Activated CD4-positive, CD25-positive, alpha-beta regulatory T cell (primary cell): ENCODE measurements at places on chromosomes 3 and 15.

DNA sequence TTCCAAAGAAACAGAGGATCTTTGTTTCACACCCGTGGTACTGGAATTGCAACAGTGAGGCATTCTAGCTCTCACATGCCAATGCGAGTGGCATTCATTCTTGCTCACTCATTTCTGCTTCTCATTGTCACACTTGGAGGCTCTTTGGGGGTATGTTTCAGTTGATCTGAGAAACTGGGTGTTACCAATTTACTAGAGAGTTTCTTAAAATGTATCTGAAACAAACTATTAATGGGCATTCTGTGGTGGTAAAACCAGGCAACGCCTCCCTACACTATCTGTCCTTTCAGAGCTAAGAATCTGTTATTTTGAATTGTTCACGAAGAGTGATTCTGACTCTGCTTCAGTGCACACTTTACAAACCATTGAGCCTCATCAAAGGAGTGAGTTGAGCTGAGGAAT, 140.6 kb upstream of the BHLHE40 start:
- no peak for DNase-seq

DNA sequence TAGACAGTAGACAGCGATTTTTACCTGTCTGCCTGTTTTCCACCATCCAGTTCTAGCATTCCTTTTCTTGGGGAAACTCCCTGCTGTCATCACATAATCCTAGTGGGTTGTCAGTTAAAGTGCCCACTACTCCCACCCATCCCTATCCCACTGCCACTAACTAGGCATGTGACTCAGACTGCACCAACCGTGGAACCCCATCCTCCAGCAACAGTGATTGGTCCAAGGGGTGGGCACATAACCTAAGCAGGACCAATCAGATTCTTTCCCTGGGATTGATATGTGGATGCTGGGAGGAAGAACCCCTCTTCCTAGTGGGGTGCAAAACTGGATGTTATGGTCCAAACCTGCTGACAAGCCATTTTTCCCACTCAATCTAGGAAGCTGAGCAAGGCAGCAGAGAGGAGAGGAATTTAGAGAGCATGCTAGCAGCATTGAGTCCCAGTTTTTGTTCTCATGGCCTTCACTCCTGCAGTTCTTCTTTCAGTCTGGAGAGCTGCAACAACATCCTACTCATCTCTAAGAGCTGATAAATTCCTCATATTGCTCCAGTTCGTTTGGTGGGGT, 3.9 kb upstream of the INSYN1 start:
- no peak for DNase-seq

GRCh38 chr15:39645138-39645975, 64.5 kb downstream of the THBS1 start:
- no peak for DNase-seq

DNA sequence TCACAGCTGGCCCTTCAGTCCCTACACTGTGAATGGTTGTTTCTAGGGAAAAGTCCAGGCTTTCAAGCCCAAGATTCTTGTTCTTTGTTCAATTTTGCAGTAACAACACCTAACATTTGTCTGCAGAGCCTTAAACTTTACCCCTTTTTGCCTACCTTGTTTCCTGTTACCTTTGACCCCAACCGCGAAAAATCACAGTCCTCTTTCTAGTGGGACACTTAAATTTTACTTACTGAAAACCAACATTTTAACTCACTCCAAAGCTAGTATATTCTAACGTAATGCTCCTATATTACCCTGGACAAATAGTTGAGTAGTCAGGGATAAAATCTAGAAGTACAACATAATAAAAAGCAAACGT, 649 bp upstream of the PIK3CB start:
- DNase-seq = no peak

- DNase-seq = no peak
Measured at GRCh38 chr3:56294286-56294685, 174.0 kb downstream of the ERC2 start.

DNA sequence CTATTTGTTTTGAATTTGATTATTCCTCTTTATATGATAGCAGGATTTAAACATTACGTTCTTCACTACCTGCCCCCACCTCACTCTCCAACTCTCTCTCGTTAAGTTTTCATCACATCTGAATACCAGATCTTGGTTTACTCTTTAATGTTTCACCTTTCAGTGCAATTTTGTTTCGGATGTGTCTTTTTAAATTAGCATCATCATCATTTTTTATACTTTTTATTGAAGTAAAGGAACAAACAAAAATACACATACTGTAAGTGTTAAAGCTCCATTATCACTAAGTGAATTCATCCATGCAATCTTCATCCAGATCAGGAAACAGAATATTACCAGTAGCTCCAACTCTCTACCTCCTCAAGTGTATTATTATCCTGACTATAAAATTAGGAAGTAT, 310.6 kb downstream of the C3orf38 start:
- DNase-seq = no peak

GRCh38 chr15:72375501-72375845, 341 bp downstream of the HEXA start:
- no peak for DNase-seq

DNA sequence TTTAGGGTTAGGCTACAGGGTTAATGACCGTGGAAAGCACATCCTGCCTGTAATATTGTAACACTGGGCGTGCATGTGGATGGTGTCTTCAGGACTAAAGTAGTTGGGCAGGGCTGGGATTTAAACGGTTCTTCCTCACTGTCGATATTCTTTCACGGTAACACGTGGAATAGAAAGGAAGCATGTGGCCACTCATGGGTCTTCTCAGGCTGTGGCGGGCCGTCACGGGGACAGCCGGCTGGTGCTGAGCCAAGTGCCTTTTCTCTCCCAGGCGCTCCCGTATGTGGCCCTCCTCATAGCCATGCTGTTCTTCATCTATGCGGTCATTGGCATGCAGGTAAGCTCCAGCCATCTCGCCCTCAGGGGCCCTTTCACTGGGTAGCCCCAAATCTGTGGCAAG, 73.7 kb downstream of the CHDH start:
- DNase-seq = no peak

- DNase-seq = no peak
Measured at GRCh38 chr3:153970047-153970446, 151.1 kb upstream of the ARHGEF26 start.

DNA sequence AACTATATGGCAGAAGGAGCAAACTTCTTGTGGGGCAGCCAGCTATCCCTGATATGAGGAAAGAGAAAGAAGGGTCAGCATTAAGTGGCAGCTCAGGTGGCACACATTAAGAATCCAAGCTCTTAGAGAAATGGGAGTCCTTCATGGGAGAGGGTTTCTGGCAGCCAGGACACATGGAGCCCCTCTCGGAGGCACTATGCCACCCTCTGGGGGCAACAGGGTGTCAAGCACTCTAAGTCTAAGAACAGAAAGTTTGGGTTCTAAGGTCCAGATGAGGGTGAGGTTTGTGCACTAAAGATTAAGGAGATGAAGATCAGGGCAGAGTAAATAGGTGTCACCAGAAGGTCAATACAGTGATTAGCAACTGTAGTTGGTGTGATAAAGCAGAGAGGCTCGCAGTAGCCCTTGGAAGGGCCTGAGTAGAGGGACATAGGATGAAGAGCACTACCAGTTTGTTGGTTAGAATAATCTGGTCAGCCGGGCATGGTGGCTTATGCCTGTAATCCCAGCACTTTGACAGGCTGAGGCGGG, 89.3 kb downstream of the ST6GAL1 start:
- no peak for DNase-seq
